ENCODE measurements at places on chromosomes 1 and 21.

DNA sequence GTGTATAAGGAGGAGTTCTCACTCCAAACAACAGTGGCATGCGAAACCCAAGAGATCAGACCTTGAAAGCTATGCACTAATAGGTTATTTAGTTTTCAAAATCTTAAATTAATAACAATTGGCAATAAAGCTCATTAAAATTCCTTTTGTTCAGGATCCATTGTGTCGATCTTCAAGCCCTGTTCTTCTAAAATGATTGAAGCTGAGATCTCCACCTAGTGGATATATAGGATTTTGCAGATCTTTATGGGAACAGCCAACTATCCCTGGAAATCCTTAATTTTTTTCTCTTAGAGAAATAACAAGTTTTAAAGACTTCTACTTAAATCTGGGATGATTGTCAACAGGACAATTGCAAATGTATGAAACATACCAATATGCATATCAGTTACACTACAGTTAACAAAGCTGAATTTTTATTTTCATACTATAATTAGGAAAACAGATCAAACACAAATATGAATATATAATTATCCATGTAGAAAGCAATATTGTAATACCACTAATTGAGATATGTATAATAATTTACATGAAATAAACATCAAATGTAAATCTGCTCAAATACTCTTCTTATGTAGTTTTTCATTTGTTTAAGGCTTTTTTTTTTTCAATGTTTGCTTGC, 43.3 kb downstream of the LRRC53 start:
- no peak for DNase-seq

GRCh38 chr1:149934356-149934755, 2.3 kb downstream of the MTMR11 start:
- no peak for DNase-seq

DNA sequence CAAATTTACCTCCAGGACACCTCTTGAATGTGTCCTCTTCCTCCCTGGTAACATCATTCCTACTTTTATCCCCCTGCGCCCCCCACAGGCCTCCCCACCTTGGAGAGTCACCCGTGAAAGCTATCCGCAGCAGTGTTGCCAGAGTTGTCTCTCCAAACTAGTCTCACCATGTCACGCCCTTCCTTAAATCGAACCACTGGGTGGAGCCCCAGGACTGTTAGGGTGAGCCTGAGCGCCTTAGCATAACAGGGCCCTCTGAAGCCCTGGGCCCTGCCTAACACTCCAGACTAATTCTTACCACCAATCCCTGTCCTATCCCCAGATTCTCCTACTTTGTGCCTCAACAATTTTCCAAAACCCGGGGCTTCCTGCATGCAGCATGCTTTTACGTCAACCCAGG, 35.0 kb downstream of the HSD3B2 start:
- no peak for DNase-seq

DNA sequence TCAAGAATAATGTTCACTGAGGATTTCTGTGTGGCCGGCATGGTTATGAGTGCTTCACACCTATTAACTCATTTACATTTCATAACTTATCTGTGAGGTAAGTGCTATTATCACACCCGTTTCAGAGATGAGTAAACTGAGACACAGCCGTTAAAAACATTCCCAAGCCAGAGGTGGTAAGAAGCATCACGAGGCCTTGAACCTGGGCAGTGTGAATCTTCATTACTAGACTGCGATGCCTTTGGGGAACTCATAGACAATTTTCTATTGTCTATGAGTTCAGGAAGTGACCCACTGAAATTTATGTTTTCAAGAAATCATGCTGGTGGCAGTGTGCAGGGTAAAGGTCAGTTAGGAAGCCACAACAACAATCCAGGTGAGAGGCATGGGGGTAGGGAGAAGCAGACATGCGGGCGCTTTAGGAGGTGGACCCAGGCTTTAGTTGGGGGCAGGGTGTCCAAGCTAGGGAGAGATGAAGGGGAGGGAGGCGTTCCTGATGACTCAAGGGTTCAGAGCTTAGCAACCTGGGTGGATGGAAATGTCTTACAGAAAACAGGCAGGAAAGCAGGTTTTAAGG, 14.5 kb downstream of the GNG12 start:
- DNase-seq, result no peak

- DNase-seq, result no peak
Measured at GRCh38 chr1:83822208-83822607, 176.7 kb downstream of the TTLL7 start.

DNA sequence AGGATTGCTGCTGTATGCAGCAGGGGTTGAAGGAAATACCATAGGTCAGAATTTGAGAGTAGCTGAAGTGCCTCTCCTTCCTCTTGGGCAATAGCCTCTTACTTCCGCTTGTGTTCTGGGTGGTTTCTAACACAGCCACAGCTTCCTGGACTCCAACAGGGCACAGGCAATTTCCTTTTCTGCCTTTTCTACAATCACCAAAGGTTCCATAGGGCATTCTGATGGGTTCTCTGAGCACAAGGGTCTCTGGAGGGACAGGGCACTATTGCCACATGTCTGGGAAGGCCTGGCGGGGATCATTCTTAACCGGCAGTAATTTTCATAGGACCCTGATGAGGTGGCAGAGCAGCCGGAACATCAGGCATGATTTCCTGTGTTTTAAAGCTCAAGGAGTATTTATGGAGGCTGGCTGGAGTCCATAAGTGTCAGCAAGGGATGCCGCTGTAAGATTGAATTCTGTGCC, 5.5 kb upstream of the AGTRAP start:
- DNase-seq, result peak; percentile 33

GRCh38 chr1:15344800-15345704, 64.6 kb upstream of the EFHD2 start:
- no peak for DNase-seq

- DNase-seq, result no peak
Measured at GRCh38 chr1:4021136-4021973, 121.3 kb upstream of the C1orf174 start.

GRCh38 chr21:34692458-34693020, 23.7 kb downstream of the CLIC6 start:
- DNase-seq, result no peak

DNA sequence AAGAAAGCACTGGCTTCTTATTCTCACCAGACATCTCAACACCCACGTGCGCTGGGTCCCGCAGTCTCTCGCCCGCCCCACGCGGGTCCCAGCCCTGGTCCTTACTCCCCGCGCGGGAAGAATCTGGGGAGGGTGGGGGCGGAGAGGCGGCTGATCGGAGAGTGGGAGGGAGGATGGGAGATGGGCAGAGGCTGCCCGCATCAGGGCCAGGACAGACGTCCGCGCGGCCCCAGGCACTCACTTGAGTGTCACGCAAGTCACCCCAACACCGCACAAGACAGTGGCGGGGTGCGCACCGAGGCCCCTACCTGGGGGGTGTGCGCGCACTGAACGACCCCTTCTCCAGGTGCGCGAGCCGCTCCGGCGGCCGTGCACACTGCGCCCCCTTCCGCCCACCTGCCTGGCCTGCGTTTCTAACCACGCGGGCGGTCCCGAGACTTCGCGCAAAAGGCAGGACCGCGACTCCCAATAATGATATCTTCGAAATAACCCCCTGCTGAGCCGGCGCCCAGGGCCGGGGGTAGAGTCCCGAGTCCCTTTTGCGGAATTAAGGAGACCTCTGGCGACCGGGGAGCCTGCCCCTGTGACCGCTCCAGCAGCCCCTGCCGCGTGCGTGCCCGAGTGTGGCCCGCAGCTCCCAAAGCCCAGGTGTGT, 6.0 kb upstream of the SIM2 start:
- DNase-seq, result peak; percentile 16

DNA sequence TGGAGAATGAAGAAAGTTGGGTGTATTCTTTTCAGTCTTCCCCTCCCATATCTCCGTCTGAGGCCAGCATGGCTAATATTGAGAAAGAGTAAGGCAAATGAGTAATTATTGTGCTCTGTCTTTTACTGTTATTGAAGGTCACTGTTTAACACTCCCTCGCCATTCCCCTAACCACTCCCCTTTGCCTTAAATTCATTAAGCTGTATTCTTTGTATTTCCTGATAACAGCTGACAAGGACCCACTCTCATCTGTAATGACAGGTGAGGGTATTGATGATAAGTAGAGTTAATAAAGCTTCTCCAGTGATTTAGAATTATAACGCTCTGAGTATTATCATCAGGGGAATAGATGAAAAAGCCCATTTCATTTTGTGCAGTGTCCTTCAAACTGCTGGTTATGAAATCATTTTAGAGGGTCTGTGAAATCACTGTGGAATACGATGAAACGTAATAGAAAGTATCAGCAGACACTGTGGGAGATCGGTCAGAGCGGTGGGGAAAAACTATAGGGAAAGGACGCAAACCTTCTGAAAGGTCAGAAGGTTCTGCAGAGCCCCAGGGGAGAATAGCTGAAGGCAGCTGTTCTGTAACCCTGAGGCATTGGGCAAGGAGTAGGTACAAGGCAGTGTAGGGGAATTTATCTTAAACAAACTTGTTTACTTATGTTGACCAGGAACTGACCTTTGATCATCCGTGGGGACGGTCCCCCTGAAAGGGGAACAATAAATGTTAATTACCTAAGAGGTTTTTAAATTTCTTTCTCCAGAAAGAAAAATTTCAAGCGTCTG, 46.3 kb upstream of the CACYBP start:
- DNase-seq, result no peak

DNA sequence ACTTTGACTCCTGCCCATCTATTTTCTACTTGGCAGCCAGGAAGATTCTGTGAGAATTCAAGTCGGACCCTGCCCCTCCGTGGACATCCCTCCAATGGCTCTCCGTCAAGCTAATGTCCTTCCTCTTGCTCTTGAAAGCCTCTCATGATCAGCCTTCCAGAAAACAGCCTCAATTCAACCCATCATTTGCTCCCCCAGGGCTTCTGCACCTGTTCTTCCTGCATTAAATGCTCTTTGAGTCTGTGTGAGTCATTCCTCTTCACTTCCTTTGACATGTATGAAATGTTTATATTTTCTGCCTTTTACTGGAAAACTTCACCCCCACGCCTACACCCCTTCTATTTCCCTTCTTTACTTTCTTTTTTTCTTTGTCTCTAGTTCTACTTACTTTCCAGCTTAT, 734.1 kb upstream of the ZP4 start:
- DNase-seq, result no peak

- DNase-seq, result no peak
Measured at GRCh38 chr1:79499541-79499940, 493.0 kb upstream of the ADGRL4 start.

DNA sequence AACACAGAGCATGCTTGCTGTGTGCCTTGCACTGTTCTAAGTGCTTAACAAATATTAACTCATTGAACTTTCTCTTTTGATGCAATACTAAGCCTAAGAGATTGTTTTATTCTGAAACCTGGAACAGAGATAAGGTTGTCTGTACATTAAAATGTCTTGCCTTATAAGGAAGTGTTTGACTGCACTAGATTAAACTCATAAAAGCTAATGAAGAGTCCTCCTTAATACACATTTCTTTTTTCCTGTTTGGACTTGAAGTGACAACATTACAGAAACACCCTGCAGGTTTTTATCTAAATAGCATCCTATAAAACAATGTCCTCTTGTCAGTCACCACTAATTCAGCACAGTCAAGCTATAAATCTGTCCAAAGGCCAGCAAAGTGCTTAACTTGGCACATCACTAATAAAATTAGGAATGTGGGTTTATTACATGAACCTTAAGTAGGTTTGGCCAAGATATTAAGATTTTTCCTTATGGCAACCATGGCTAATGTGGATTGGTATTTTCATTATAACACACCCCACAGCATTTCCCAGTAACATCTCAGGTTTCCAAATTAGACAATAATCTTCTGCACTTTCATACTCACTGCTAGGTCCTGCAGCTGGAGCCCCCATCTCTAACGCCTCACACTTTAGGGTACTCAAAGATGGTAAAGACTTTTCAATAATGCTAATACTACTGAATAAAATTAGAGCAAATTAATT, 389.7 kb downstream of the LMO4 start:
- DNase-seq, result no peak

DNA sequence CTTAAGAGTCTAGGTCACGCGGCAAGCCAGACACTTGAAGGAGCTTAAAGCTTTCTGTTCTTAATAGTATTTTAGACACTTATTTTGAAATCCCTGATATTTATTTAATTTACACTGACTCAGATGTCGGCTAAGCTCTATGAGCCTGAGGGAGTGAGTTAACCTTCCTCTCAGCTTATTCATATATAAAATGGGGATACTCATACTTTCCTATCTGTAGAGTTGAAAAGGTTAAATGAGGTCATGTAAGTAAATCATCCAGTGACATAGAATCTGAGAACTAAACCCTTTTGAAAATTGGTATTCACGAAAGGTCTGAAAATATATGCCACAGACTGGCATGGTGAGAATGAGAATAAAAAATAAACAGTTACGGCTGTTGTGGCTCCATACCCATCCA, 1.4 kb upstream of the GPR161 start:
- no peak for DNase-seq

- no peak for DNase-seq
Measured at GRCh38 chr1:2628933-2629626, 3.7 kb downstream of the MMEL1 start.

DNA sequence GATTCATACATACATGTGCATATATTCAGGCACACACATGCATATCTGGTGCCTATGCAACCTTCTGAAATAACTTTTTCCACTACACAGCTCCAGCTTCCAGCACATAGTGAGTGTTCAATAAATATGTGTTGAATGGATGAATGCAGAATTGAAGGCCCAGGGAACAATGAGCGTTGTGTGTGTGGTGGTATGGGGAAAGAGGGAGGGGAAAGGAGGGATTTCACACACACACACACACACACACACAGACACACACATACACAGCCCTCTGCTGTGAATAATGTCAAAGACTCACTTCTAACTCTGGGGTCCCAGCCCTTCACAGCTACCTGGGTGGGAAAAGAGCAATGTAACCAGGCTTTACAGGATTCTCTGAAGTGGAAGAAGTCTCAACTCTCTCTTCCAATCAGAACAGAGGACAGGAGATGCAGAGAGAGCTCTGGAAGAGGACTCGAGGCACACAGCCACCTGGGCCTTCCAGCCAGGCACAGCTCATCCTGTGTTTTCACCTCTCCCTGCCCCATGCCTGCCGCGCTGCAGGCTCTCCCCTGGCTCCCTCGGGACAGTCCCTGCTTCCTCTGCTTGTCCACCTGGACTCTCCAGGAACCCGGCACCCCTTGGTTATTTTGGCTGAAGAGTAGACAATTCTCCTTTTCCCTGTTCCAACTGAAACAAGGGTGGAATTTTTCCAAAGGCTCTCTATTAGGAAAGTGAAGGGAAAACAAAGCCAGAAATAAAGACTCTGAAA, 5.4 kb upstream of the IGSF8 start:
- DNase-seq, result no peak

- DNase-seq, result no peak
Measured at GRCh38 chr1:226332947-226333346, 24.0 kb upstream of the LIN9 start.
